ENCODE measurements at places on chromosomes 1 and 21.
A peak's percentile ranks its signal among the peaks of the same experiment; 100 is the strongest.

DNA sequence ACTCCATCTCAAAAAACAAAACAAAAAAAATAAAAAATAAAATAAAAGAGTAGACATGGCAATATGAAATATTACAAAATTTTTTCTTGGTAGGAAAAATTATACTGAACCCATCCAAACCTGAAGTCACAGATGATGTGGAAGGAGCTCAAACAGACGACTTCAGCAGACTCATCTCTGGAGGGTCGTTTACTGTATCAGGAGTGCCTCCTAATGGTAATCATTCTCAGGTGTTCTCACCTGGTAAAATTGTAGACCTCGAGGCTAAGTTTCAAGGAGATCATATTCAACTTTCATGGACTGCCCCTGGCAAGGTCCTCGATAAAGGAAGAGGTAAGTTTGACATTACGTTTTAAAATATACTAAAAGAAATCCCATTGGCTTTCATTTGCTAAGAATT lies 54.3 kb upstream of the SH3GLB1 start:
- DNase-seq: no peak

GRCh38 chr1:54791880-54792522 lies 9.1 kb downstream of the TTC22 start:
- peak; percentile 17 for DNase-seq

DNA sequence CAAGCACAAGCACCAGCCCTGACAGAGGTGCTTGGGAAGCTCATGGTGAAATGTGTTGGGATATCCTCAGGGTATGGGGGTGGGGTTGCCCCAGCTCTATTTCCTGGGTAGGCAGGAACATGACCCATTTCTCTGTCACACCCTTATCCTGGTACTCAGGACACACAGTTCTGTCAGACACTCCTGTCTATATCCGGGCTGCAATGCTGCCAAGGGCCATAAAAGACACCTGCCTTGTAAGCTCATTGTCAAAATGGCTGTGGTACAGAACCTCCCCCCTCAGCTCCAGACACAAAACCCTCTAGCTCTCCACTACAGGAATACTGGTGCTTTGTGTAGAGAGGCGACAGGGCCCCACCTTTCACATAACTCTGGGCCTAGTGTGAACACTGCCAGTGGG lies 636.7 kb downstream of the PLA2G4A start:
- no peak for DNase-seq

DNA sequence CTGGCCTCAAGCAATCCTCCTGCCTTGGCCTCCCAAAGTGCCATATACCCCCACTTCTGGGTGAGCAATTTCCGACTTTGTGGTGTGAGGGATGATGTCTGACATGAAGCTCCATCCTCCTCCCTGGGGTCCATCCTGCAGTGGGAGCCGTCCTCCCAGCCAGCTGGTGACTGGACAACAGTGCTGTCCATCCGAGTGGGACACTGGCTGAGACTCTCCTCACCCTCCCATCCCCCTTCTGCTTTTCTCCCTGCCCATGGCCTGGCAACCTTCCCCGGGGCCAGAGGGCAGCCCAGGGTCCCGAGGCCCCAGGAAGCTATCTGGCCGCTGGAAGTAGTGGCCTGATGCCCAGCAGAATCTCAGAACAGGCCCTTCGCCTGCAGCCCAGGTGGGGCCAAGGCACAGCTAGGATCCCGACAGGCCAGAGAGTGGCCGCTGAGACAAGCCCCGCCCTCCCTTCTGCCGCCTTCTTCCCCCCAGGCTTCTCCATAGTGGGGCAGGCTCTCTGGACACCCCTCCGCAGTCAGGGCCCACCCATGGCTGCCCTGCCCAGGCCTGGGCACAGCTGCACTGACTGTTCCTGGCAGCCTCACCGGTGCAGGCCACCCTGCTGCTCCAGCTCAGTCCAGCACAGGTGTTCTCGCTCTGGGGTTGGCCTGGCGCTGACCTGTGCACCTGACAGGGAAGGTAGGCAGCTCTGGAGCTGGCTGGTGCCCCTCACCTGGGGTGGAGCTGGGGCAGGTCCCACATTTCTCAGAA lies 8.4 kb upstream of the FAAP20 start:
- DNase-seq: no peak

DNA sequence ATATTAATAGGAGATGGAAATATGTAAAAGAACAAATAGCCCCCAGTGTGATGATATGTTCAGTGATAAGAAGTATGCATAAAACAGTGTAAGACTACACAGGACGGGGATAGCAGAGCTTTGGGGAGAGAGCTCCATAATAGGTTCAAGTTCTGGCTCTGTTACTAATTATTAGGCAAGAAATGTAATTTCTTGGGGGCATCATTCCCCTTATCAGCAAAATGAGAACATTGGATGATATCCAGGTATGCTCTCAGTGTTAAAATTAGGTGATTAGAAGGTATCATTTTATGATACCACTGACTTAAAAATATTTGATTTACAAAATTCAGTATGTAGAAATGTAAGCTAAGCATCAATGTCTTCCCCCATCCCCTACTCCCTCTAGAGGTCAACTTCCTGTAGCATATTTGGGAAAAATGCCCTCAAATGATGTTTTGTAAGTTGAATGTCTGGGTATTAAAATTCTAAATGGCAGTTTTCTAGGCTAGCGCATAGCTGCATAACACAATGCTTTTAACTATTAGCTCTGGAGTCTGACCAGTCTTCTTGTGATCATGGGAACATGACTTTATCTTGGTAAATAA lies 585.7 kb upstream of the CAMK1G start:
- no peak for DNase-seq

GRCh38 chr1:29655145-29655544 lies 418.8 kb downstream of the PTPRU start:
- no peak for DNase-seq

- DNase-seq: no peak
These were observed 35.5 kb downstream of the IFNAR1 start for GRCh38 chr21:33360281-33360680.

DNA sequence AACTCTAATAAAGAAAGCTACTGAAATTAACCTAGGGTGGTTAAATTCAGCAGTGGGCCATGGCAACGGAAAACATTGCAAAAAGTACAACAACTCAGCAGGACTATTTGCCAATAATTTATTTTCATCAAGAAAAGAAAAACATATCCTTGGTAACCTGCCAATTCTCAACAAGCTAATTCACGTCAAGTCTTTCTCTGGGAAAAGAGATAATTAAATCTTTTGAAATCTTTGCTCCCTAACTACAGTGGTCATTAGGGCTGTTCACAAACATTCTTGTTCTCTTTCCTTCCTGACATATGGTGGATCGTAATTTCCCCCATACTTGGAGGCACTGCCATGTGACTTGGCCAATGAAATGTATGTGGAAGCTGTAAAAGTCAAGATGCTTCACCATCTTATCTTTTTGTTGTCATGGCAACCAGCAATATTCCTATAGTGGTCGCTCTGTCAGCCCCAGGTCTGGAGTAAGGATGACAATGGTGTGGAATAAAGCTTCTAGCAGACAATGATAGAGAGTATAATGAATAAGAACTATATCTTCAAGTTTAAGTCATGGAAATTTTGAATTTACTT lies 29.6 kb upstream of the ZNF326 start:
- DNase-seq: no peak

GRCh38 chr1:59163268-59164092 lies 133.4 kb upstream of the FGGY start:
- no peak for DNase-seq

DNA sequence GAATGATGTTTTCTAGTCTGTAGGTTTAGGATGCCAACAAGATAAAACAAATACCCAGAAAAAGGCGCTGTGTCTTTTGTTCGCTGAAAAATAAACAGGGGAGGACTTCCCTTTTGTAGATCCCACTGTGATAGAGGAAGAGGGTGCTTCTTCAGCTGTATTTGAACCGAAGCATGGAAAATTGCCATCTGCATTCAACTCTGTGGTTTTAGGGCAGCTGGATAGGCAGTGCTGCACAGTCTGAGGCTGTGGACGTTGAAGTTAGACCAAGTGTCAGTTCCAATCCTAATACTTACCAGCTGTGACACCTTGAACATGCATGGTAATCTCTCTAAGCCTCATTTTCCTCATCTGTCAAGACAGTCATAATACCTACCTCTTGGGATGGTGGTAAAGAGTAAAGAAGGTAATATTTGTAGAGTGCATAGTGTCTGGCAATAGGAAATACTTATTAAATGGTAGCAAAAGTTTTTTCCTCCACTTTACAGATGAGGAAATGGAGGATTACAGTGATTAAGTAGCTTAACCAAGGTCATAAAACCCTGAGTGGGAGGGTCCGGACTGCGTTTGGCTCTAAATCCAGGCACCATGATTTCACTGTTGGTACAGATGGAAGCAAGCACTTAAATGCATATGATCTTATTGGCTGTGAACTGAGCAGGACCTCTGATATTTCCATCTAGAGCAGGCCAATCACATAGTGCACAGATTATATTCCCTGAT lies 48.5 kb downstream of the UTP25 start:
- DNase-seq: no peak

DNA sequence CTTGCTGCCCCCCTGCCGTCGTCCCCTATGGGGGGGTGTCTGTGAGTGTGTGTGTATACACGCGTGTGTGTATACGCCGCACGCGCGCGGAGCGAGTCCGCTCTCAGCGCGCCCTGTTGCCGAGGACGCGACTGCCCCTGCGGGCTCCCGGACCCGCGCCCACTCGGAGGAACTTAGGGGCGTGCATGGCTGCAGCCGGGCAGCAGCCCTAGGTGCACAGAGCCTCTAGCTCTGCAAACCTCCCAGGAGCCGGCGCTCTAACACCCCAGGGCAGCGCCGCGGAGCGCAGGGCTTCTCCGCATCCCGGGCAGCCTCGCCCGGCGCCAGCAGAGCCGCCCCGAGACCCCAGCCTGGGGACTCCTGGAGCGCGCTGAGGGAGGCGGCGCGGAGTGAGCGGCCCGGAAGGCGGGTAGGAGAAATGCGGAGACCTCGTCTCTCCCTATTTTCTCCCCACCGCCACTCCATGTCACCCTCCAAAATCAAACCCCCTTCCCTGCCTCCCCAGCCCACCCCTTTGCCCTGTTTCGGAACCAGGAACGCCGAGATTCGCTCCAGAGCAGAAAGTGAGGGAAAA lies 574 bp downstream of the ITPKB start:
- DNase-seq: peak; percentile 29

- no peak for DNase-seq
These were observed 20.4 kb upstream of the ITLN2 start for GRCh38 chr1:160975026-160975425.

- DNase-seq: peak; percentile 13
These were observed 28.9 kb downstream of the FAF1 start for GRCh38 chr1:50930965-50931737.

DNA sequence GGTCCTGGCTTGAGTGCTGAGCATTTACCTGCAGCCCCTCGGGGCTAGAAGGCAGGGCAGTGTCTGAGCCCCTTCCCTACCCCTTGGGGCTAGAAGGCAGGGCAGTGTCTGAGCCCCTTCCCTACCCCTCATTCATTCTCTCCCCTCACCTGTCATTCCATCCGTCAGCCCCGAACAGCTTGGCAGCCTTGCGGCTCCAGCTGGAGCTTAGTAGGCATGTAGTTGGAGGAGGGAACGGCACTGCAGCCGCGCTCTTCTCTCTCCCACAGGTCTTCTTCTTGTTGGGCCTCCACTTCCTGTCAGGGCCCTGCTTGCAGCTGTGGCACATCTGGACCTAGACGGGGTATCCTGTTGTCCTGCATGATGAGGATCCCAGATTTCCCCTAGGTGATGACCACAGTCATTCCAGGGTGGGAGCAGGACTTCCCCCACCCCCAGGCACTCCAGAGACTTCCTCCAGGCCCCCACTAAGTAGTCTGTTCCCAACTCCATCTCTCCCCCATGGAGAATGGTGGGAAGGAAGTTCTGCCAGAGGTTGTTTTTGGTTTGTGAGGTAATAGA lies 22.2 kb downstream of the MAPKAPK2 start:
- no peak for DNase-seq

DNA sequence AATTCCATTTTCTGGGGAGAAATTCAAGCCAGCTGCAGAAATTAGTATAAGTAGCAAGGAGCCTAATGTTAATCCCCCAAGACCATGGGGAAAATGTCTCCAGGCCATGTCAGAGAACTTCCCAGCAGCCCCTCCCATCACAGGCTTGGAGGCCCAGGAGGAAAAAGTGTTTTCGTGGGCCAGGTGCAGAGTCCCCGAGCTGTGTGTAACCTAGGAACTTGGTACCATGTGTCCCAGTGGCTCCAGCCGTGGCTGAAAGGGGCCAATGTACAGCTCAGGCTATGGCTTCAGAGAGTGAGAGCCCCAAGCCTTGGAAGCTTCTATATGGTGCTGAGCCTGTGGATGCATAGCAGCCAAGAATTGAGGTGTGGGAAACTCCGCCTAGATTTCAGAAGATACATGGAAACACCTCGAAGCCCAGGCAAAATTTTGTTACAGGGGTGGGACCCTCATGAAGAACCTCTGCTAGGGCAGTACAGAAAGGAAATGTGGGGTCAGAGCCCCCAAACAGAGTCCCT lies 286.3 kb downstream of the MATN1 start:
- no peak for DNase-seq

- no peak for DNase-seq
These were observed 2.0 kb upstream of the RAB7B start for GRCh38 chr1:206005234-206005633.

DNA sequence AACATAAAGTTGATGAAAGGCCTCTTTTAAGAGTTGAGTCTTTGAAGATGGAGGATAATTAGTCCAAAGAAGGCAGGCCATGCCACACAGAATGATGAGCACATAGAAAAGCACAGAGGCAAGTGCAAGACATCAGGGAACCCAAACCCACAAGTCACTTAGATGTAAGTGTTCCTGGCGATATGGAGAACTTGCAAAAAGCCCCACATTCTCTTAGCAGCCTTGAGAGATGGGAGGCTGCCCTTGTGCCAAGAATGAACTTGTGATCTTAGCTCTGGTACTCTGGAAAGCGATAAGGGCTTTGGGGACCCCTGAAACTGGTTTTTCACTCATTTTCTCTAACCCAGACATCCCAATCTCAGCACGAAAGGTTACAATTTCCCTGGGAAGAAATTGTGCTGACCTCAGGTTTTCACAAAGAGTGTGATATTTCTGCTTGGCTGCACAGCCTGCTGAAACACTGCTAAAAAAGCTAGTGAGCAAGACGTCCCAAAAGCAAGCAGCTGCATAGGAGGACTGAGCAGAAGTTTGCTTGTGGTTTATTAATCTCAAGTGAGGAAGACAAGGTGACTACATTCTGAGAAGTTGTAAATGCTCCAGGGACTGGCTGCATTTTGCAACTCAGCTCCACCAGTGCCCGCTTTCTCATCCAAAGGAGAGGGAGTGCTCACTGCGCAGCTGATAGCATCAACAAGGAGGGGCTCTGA lies 496.9 kb upstream of the CAMK1G start:
- no peak for DNase-seq

DNA sequence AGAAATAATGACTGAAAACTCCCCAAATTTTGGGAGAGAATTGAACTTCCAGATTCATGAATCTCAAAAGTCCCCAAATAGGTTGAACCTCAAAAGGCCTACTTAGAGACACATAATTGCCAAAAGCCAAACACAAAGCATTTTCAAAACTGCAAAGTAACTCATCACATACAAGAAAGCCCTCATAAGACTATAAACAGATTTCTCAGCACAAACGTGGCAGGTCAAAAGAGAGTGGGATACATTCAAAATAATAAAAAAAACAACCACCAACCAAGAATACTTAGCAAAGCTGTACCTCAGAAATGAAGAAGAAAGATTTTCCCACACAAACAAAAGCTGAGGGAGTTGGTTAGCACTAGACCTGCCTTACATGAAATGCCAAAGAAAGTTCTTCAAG lies 57.9 kb downstream of the CCN1 start:
- no peak for DNase-seq

Measured in stimulated activated naive B cell treated with anti-CD40 and anti-IgM and Interleukin-4, amounts not matched to agents 10 μg/mL and 1 μg/mL and 100 μg/mL, for 72 hours (primary cell).